Esophagus squamous epithelium (tissue), 5 donors: ENCODE measurements at places on chromosomes 3 and 15.

- no peak for DNase-seq
Measured at GRCh38 chr15:90082140-90082715, 20.0 kb downstream of the IDH2 start.

GRCh38 chr3:25235466-25235865 is 192.6 kb upstream of the RARB start:
- no peak for DNase-seq

DNA sequence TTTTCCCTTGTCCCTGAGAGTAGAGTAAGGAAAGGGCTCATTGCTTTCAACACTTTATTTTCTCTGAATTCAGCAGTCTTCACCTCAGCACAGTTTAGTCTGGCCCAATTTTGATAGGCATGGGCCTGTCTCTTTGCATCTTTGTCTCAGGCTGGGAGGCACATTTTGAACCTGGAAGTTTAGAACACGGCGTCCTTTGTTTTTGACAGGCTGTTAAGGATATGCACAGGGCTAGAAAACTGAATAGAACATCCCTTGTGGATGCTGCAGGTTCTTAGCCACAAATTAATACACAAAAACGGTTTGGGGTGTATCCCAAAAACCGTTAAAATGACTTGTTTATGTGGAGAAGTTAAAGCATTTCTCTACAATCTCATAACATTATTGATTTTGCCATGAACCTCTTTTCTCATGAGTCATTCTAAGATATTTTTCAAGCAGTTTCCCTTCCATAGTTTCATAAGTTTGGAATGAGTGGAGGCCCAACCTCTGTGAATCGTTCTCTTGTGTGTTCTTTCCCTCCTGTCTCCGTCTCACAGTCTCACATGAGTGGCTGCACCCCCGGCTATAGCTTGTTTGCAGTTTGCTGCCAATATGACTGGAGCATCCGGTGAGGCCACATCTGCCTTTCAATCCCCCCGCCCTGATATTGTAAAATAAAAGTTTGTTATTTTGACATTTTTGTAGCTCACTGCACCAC is 192.9 kb upstream of the EIF1B start:
- DNase-seq: no peak

DNA sequence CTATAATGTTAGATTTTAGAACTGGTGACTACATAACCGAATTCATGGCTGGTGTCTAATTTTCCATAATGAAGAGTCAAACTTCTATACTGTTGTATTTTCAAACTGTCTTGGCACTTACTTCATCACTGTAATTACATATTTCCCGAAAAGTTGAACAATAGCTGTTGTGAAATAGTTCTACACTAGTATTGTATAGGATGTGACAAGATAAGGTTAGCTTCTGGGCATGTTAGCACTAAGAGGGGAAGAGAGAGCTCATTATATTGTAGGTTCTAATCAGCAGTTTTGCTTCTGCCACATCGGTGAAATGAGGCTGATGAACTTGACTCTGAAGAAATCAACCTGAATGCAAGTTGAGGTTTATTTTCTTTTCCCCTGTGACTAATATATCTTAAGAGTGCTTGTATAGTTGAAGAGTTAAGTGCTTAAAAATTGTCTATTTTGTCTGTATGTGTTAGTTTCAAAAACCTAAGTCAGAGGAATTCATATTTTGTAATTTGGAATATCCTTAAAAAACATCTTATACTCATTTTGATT is 8.9 kb downstream of the GYG1 start:
- DNase-seq: no peak

DNA sequence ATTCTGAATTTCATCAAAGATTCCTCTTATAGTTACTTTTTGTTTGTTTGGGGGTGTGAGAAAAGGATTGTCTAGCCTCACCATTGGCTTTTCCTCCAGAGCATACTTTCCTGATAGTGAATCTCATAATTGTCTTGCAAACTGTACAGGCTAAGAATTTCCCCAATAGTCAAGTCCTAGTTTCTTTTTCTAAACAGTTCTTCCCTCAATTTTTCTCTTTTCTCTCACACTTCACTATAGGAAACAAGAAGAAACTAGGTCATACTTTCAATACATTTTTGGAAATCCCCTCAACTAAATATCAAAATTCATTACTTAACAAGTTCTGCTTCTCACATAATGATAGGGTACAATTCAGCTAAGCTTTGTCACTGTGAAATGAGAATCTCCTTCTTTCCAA is 241.9 kb downstream of the IL20RB start:
- DNase-seq: no peak

GRCh38 chr3:23633261-23633960 is 172.3 kb upstream of the UBE2E1 start:
- DNase-seq: no peak

- no peak for DNase-seq
Measured at GRCh38 chr3:4398941-4399245, 68.2 kb downstream of the SUMF1 start.

DNA sequence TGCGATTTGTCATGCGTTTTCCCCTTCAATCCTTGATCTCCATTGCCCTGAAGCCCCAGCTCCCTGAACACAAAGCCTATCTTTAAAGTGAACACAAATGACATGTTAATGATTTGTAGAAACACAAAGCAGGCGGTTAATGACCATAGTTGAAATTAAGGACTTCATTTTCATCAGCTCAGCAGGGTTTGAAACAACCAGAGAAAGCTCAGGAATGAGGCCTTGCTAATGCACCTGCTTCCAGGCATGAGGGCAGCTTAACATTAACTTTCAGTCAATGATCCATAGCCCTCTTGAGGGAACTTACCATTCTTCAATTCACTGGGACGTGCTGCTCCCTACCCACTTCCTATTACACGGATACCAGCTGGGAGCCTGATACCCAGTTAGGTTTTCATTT is 427.2 kb upstream of the CBLB start:
- DNase-seq: no peak

GRCh38 chr15:76866716-76867321 is 38.3 kb downstream of the SCAPER start:
- DNase-seq: no peak

- DNase-seq: no peak
Measured at GRCh38 chr3:148070041-148070440, 627.7 kb upstream of the AGTR1 start.

GRCh38 chr3:114005481-114005880 is 50.8 kb downstream of the CCDC191 start:
- no peak for DNase-seq

DNA sequence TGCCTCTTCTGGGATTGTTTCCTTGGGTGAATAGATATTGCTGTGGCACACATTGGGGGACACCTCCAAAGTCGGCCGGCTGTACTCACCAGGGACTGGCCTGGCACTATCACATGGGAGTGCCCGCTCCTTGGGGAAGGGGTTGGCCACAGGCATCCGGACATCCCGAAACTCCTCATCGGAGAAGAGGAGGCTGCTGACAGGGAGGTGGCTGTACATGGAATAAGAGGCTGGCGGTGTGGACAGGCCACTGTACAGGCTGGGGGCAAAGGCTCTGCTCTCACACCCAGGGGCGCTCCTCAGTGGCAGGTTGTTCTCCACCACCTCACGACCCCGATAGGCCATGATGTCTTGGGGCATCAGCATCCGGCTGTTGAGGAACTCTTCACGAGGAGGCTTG is 15.7 kb downstream of the BCL6 start:
- DNase-seq: no peak

GRCh38 chr15:90742087-90742486 is 24.9 kb downstream of the BLM start:
- DNase-seq: no peak

GRCh38 chr3:31709005-31709404 is 176.3 kb downstream of the STT3B start:
- no peak for DNase-seq

DNA sequence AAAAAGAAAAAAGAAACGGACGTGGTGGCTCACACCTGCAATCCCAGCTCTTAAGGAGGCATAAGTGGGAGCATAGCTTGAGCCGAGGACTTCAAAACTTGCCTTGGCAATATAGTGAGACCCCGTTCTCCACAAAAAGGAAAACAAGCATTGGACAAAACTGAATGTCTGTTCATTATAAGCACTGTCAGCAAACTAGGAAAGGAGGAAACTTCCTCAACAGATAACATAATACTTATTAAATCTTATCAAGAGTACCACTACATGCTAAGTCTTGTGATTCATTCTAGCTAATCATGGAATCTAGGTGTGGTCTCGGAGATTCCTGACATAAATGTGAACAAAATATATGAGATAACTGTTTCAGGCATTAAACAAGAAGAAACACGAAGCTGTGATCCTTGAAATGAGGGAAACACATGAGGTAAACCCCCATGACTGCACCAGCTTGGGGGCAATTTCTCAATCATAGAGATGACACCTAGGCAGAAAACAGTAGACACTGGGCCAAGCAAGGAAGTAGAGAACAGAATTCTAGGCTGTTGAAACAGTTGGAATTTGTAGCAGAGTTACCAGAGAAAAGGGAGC is 33.3 kb downstream of the TRPM7 start:
- DNase-seq: no peak

- DNase-seq: no peak
Measured at GRCh38 chr15:76160426-76161152, 100.8 kb downstream of the TMEM266 start.

- DNase-seq: no peak
Measured at GRCh38 chr15:85403745-85404144, 23.3 kb downstream of the AKAP13 start.

DNA sequence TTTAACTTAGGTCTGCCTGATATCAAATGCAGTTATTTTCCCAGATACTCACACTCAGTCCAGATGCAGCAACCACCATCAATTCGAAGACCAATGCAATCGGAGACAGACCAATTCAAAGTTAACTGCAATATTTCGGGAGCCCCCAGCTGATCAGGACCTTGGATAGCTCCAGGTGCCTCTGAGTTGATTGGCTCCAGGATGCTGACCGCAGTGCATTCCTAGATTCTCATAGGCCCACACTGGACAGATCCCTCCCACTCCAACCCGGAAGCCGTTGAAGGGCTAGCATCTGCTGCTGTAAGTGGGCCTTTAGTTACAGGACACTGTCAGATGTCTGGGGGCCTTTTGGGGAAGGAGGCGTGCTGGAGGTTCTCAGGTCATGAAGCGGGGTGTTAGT is 89.5 kb upstream of the ATP2B2 start:
- DNase-seq: no peak

DNA sequence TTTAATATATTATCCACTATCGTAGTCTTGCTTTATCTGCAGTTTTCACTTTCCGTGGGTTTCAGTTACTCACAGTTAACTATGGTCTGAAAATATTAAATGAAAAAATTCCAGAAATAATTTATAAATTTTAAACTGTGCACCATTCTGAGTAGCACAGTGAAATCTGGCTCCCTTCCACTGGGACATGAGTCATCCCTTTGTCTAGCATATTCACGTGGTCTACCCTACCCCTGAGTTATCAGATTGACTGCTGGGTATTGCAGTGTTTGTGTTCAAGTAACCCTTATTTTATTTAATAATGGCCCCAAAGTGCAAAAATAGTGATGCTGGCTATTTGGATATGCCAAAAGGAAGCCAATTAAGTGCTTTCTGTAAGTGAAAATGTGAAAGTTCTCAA is 539.5 kb upstream of the AGTR1 start:
- no peak for DNase-seq

DNA sequence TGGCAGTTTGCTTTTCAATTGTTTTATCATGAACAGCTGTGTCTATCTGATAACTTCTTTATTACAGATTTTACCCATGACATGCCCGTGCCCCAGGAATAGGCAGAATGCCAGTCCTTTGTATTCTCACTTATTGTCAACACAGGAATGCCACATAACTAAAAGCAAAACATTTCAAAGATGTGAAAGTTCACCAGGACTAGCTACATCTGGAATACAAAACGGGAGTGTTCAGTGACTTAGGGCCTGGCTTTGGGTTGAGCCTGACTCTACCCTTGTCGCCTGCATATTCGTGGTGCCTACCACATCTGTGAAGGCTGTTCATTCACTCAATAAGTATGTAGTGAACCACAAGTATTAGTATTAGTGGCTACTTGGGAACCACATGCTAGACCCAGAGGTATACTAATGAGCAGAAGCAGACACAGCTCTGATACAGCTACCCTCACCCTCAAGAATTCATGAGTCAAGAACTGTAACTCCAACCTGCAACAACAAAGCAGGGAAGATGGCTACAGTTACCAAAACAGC is 2.9 kb downstream of the TNFSF10 start:
- no peak for DNase-seq

DNA sequence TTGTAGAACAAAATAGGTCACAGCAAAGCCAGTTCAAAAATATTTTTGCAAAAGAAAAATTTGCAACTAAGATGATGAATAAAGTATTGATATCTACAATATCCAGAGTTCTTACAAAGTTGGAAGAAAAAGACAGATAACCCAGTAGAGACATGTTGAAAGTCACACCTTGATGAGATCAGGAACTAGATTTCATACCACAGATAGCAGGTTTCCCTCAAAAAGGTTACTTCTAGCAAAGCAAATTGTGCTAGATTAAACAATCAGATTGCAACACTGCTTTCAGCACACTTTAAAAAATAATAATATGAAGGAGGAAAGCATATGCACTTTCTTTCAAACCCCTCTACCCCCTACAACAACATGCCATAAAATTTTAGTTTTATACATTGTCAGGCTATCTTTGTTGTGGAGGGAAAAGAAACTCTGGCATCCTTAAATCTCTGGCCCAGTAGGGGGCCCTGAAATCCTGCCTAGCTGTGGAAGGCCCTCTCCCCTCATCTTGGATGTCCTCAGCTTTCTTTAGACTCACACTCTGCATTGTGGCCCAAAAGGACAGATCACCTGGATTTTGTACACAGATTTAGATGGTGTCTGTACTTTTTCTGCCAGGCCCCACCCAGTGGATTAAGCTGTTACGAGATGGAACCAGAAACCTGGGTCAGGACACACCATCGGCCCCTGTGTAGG is 50.9 kb downstream of the CCR3 start:
- no peak for DNase-seq

GRCh38 chr15:70347321-70348225 is 249.9 kb upstream of the TLE3 start:
- no peak for DNase-seq
